ENCODE measurements at places on chromosomes 3 and 15.
A peak's percentile ranks its signal among the peaks of the same experiment; 100 is the strongest.

DNA sequence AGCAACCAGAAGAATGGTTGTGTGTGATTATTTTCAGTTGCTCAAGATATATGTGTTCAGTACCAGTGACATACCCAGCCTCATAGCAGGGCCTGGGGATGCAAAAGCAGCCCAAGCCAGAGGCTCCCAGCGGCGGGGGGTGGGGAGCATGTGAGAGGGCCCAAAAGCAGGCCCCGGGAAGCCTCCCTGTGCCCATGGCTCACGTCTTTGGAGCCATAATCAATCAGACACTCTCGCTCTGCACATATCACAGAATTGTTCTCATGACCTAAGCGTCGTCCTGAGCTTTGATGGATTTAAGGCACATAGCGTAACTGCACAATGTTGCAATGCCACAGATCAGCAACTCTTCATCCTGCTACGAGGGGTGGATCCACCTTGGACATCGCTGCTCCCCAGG, 20.8 kb downstream of the KLHL25 start:
- DNase-seq = no peak

GRCh38 chr3:72661115-72661457, 187.2 kb downstream of the SHQ1 start:
- DNase-seq = peak; percentile 84

GRCh38 chr3:61956236-61956635, 394.9 kb downstream of the PTPRG start:
- peak; percentile 75 for DNase-seq

DNA sequence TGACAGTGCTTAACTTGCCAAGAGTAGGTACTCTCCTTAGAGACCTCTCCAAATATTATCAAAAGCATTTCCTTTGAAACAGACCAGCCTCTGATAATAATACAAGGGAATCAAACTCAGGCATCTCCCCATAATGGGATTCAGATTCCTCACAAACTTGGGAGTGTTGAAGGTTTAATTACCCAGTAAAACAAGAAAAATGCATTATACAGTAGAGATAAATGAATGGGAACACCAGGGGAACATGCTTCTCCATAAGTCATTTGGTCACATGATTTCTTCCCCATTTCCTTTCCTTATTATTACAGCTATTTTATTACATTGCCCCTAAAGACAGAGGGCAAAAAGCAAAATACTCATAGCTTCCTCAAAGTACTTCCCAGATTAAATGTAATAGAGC, 325.0 kb upstream of the CDIN1 start:
- DNase-seq = no peak

Data from fibroblast of lung (primary cell).